ENCODE measurements at places on chromosomes 2 and 18.

- no peak for DNase-seq
Measured at GRCh38 chr2:20671036-20671735, 4.2 kb downstream of the GDF7 start.

DNA sequence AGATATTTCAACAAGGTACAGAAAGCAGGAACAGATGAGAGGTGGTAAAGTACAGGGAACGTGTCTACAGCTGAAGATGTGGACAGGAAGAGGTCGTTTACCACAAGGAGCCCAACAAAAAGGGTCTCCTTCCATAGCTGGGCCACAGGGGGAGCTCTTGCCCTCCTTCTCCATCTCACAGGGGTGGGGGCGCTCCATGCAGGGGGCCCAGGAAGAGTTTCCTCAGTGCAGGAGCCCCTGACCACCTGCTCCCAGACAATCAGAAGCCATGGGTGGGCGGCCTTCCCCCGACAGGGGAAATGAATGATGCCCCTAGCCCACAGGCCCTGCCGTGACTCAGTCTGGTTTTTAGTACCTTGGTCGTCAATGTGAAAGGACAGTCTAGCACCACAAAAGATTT lies 163.6 kb upstream of the ZNF516 start:
- DNase-seq, result no peak

- DNase-seq, result no peak
Measured at GRCh38 chr2:30404319-30405259, 42.5 kb upstream of the LCLAT1 start.

DNA sequence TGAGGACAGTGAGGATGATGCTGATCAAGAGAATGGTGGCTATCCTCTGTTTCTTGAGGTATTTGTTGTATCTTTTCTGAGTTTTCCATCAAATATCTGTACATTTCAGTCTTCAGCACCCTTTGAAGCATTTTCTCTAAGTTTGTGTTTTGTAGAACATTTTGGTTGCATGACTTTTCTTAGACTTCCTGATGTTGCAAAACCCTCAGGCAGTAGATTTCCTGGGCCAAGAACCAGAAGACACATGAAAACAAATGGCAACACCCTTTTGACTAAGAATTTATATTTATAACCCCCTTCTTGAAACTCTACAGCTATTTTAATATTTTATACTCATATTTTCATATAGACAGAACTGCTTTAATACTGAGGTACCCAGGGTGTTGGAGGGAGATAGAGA lies 16.2 kb downstream of the HNMT start:
- no peak for DNase-seq

GRCh38 chr2:192379736-192380135 lies 185.0 kb upstream of the TMEFF2 start:
- no peak for DNase-seq

GRCh38 chr2:181306785-181307184 lies 150.4 kb upstream of the ITGA4 start:
- no peak for DNase-seq

- no peak for DNase-seq
Measured at GRCh38 chr18:45940724-45941123, 26.4 kb downstream of the EPG5 start.

- DNase-seq, result no peak
Measured at GRCh38 chr2:174035981-174036742, 71.0 kb upstream of the SP3 start.

DNA sequence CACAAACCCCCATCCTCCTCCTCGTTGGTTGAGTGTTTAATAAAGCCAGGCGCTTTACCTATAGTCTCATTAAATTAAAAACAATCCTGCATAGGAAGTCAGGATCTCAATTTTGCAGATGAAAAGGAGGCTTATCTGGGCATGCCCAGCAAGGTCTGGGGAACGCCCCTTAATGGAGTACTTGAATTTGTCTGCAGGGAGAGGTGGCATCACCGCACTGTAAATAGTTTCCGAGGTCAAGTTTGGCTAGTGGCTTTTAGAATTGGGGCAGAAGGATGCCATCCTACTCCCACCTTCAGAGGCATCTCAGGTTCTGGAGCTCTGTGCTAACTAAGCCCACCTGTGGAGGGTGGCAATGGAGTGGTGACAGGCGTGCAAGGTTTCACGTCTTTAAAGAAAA lies 149.2 kb downstream of the TGIF1 start:
- DNase-seq, result no peak

DNA sequence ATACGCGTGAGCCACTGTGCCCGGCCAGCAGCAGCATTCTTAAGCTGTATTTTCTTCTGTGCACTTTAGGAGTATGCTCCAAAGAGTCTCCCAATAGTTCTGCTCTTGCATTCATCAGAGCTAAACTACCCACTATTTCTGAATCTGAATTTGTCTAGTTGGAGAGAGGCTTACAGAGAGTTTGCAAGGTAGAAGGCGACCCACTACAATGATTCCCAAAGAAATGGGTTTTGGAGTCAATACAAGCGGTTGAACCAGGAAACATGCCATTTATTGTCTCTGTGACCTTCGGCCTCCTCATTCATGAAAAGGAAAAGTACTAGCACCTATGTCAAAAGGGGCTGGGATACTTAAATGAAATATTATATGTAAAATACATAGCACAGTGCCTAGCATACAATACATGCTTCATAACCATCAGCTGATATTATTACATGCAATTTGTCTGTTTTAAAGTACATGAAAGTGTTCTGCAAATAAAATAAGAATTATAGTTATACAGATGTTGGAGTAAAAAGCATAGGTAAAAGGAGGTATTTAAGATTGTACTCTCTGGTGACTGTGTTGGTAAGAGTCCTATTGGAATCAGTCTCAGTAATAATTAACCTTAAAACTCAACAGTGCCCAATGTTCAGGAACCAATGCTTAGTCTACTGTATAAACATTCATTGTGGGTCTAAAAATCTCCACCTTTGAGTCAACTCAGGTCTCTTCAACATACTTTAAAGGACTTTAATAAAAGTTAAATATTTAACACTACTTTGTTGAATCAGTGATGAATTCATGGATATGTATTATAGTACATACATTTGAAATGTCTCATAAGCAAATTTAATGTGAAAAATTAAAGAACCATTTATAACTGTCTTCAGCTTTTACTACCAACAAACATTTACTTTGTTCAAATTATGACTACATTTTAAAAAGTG lies 89.8 kb upstream of the GRB14 start:
- DNase-seq, result no peak

DNA sequence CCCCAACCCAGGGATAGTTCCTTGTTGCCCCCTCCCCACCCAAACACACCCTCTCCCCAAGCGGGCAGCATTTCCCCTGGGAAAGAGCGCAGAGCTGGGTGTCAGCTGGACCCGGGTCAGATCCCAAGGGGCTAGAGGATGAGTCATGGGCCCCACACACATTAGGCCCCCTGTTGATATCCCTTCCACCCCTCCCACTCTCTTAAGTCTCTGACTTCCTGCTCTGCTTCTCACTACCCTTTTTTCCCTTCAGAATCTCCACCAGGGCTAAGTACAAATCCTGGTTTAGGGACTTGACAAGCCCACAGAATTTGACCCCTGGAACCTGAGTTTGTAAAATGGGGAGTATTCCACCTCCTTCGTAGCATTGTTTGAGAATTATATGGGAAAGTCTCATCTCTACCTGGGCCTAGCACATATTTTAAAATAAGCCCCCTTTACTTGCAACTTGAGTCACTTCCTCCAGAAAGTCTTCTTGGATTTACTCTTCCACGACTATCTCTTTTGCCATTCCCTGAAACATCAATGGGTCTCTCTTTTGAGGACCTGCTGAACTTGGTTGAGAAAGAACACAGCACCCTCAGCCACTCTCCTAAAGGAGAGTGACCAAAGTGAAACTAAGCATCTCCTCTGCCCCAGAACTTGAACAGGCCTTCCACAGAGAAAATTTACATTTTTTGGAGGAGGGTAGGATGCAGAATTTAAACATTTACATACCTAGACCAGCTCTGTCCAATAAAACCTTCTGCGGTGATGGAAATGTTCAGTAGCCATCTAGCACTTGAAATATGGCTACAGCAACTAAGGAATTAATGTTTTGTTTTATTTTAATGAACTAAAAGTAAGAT lies 4.7 kb downstream of the RTKN start:
- no peak for DNase-seq

DNA sequence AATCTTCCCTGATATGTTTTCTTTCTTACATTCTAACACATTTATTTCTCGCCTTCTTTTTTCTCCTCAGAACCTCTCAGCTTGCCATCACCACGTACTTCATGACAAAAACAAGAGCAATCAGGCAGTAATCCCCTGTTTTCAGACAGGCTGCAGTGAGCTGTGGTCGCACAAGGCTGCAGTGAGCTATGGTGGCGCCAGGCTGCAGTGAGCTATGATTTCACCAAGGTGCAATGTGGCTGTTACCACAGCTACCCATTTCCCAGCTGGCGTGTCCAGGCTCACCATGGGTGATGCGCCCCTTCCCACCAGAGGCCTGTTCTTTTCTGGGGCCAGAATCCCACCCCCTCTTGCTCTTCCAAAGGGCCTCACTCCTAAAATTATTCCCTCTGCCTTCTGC lies 25.8 kb downstream of the TCF23 start:
- no peak for DNase-seq

DNA sequence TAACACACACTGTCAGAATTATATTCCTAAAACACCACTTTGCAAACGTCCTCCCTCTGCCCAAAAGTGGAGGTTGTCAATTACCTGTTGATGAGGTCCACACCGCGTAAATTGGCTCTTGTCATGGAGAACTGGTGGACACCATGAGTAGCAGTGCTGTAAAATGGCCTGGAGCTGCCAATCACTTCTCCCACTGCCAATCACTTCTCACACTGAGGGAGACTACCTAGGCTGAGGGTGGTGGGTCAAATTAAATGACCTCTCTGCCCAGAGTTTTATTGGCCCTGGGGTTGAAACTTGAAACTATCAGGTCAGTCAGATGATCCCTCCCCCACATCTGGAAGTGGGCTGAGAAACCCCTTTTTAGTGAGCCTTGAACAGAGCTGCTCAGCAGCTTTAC lies 89.6 kb downstream of the SOWAHC start:
- no peak for DNase-seq

GRCh38 chr2:161017780-161018470 lies 142.3 kb upstream of the TANK start:
- DNase-seq, result no peak

GRCh38 chr2:122831649-122832048 lies 1076.2 kb downstream of the TSN start:
- no peak for DNase-seq

- no peak for DNase-seq
Measured at GRCh38 chr2:118489712-118490299, 357.6 kb downstream of the EN1 start.

- DNase-seq, result no peak
Measured at GRCh38 chr18:59140302-59140885, 710 bp downstream of the SEC11C start.

DNA sequence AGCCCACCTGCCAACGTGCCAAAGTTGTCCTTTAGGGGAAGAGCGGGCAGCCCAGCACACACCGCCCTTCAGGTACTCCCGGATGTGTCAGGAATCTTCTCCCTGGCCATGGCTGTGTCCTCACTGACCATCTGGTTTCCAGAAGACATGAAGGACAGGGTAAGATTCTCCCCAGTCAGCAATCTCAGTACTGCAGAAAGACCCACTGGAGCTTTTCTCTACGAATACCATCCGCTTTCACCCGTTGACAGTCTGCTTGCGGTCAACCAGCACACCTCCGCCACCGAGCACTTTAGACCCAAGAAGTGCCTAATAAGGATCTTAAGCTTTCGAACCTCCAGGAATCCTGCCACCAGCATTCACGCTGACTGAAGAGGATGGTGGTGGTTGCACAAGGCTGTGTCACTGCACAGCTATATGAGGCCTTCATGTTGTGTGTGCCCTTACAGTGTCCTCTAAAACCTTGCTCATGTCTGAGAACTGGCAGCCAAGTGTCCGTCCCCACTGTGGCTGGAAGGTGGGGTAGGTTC lies 42.7 kb upstream of the ITM2C start:
- DNase-seq, result no peak

GRCh38 chr2:40579247-40579646 lies 127.4 kb upstream of the SLC8A1 start:
- DNase-seq, result no peak

DNA sequence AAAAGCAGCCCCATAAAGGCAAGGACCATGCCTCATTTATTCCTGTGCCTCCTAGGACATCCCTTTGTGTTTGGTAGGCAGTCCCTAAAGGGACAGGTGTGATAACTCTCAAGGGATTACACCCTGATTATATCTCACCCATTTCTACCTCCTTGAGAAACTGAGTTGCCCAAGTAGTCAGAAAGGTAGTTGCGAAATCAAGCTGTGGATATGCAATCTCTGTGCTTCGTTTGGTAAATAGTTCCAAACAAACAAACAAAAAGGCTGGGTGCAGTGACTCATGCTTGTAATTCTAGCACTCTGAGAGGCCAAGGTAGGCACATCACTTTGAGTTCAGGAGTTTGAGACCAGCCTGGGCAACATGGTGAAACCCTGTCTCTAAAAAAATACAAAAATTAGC lies 100.2 kb upstream of the ARL5A start:
- DNase-seq, result no peak

- DNase-seq, result no peak
Measured at GRCh38 chr18:55252053-55252675, 292.9 kb upstream of the CCDC68 start.

GRCh38 chr2:240508832-240509545 lies 48.8 kb downstream of the ANKMY1 start:
- DNase-seq, result no peak

GRCh38 chr2:188596054-188596453 lies 304.4 kb downstream of the GULP1 start:
- no peak for DNase-seq

DNA sequence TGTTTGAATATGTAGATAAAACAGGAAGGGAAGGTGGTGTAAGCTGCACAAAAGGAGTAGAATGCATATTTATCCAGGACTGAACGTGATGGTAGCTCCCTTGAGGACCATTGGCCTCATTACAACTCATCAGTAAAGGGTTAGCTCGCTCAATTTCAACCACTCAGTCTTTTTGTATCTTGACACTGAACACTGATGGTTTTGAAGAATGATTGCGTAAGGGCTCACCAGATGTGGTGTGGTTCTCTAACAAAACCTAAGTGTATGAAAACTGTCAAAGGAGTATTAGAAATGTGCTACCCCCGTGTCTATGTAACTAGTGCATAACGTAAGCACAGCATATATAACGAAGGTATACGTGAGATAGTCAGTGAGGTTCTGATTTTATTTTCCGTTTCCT lies 272.4 kb upstream of the THSD7B start:
- DNase-seq, result no peak

- no peak for DNase-seq
Measured at GRCh38 chr2:48144777-48145176, 238.5 kb upstream of the FBXO11 start.

- DNase-seq, result no peak
Measured at GRCh38 chr2:101613056-101613704, 84.3 kb upstream of the MAP4K4 start.

DNA sequence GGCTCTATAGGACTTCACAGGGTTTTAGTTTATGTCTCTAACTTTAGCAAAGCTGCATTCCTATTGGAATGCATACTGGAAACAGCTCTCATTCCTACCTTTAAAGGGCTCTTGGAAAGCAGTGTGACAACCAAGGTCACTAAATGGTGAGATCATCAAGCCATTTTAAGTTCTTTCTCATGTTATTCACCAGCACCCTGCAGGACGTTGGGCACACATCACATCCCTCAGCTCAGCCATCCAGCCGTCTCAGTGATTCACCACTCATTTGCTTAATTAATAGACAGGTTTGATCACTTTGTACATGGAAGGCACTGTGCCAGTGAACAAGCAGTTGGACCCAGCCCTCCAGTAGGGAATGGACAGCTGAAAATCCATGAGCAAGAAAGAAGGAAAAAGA lies 32.2 kb upstream of the RBM44 start:
- no peak for DNase-seq

- DNase-seq, result no peak
Measured at GRCh38 chr2:184721881-184722280, 123.6 kb downstream of the ZNF804A start.

Data from NCI-H2081 treated with DMSO at 0.1 percent for 48 hours (cell line).